Left lobe of liver (tissue), 2 donors: ENCODE measurements at places on chromosomes 1 and 21. TPM values are rescaled to one million over a fixed set of nuclear protein-coding genes. Genes with fewer than 3 reads are reported as not detected.

Gene RGS18
- 0.65 TPM for total RNA-seq

Gene SELL
- 1.9 TPM for total RNA-seq

Gene WNT2B
- total RNA-seq = 0.40 TPM

Gene MAP3K21
- total RNA-seq = 4.7 TPM

Gene LORICRIN
- not detected for total RNA-seq

Gene LCE7A
- not detected for total RNA-seq

Gene LCE1A
- not detected for total RNA-seq

Gene COL6A2
- total RNA-seq = 34.9 TPM

Gene C1orf105
- not detected for total RNA-seq

Gene RGS7
- total RNA-seq = 0.18 TPM

Gene PLPPR4
- total RNA-seq = 0.10 TPM

Gene KIF17
- total RNA-seq = 1.5 TPM

Gene TM2D1
- total RNA-seq = 14.4 TPM

Gene DNASE2B
- not detected for total RNA-seq

Gene C8A
- total RNA-seq = 302 TPM

Gene ILDR2
- 3.3 TPM for total RNA-seq

Gene MPL
- total RNA-seq = 0.15 TPM

Gene ZNF648
- 0.81 TPM for total RNA-seq

Gene EMC1
- 19.7 TPM for total RNA-seq

Gene UMODL1
- total RNA-seq = 0.18 TPM

Gene TMPRSS15
- not detected for total RNA-seq
